ENCODE measurements at places on chromosomes 11 and 22.

- DNase-seq, result no peak
Measured at GRCh38 chr11:77800449-77800848, 20.1 kb downstream of the RSF1 start.

DNA sequence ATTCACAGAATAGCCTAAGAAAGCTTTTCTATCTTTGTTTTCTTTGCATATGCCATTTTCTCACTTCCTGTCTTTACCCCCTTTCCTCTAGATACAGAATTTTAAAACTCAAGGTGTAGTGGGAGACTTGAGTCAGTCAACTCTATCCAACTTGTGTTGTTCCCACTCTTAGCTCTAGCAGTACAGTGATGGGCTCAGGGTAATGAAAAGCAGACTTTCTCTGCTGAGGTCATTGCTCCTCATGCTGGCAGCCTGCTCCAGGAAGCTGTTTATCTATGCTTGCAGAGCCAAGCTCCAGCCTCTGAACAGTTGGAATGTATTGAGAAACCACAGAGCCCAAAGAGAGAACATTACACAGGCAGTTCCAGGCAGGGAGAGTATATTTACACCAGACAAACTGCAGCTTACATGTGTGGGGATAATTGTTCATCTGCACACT lies 68.1 kb downstream of the CSTPP1 start:
- no peak for DNase-seq

GRCh38 chr11:77909277-77909676 lies 85.2 kb downstream of the INTS4 start:
- no peak for DNase-seq

DNA sequence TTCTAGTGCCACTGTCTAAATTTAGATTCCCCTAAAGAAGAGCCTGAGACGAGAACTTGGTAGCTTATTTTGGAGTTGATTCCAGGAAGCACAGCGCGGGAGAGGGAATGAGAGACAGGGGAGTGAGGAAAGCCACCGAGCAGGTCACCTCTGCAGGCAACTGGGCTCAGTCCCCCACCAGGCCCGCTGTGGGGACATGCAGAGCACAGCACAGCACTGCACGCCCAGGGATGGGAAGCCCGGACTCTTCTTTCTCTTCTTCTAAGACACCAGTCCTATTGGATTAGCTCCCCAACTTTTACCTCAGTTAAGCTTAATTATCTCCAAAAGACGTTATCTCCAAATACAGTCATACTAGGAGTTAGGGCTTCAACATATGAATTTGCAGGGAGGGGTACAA lies 28.7 kb downstream of the RBX1 start:
- DNase-seq, result no peak

DNA sequence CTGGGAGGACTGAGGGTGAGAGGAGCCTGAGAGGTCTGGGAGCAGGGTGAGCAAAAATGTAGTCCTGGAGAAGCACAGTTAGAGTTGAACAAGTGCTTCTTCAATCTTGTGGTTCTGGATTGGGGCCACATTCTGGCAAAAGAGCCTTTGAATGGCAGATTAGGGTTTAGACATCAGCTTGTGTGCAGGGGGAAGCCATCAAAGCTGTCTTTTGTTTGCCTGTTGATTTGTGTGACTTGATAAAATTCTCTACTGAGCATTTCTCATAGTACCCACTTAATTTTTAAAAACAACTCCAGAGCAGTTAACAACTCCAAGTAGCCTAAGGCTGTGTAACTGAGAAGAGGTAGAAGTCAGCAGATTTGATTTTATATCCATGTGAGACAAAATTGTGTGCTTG lies 166.2 kb downstream of the FAT3 start:
- no peak for DNase-seq

GRCh38 chr11:61699737-61700160 lies 19.6 kb downstream of the DAGLA start:
- no peak for DNase-seq

DNA sequence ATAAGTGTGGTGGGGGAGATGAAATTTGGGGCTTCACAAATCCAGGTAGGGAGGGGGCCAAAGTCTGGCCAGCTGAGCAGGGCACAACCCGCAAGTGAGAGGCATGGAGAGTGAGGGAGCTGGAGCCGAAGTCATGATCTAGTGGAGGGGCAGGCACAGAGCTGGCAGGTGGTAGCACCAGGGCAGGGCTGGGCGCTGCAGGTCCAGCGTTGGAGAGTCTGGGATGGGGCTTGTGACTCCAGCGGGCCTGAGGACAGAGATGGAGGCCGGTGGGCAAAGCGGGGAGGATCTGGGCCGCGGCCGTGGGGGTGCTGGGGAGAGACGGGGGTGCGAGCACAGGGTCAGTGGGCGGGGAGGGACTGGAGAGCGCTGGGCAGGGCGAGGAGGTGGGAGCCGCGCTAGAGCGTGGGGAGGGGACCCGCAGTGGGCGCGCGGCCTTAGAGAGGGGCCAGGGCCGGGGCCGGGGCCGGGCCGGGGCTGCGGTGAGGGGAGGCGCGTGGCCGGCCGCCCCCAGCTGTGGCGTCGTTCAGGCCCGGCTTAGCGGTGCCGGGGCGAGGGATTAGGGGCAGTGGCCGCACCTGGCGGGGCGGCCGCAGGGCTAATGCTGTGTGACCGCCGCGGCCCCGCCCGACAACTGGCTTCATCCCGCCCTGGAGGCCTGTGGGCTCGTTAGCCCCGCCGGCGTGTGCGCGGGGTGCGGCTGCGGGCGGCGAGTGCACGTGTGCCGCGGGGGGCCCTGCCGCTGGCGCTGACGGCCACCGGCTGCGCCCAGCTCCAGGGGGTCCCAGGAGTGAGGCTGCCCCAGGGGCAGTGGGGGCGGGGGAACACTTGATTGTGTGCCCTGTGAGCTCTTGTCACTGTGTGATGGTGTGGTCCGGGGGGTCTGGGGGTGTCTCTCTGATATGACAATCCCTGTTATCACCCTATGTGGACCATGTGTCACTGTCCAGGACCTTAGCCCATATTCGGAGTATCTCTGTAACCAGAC lies 23.6 kb upstream of the MYOD1 start:
- DNase-seq, result no peak

DNA sequence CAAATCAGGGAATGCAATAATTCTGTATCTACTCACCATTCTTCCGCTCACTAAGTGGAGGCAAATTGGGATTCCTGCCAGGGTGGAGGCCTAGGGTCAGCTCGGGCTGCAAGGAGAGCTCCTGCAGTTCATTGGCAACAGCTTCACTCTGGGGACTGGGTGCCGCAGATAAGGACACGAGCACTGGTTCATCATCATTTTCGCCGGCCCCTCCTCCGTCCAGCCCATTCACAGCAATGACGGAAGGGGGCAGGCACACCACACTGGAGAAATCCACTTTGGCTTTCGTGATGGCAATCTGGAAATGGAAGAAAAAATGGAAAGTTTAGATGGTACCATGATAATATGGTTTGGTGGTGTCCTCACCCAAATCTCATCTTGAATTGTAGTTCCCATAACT lies 84.4 kb downstream of the MRTFA start:
- no peak for DNase-seq

GRCh38 chr11:96875712-96876111 lies 485.9 kb downstream of the JRKL start:
- no peak for DNase-seq

DNA sequence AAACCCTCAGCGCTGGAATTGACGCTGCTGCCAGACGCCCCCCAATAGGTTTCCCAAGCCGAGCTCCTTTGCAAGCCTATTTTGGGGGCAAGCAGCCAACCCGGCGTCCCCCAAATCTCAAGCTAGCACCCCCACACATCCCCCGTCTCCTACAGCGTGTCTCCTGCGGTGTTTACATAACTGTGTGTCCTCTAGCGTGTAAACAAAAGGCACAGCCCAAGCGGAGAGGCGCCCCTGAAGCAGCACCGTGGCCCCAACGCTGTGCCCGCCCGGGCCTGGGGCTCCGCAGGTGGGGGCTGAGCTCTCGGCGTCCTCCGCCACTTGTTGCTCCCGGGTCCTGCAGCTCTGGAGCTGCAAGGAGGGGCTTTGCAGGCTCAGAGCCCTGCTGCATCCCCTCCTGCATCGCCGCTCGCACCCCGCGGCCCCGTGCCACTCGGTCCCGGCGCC lies 1.6 kb downstream of the CADM1 start:
- DNase-seq, result no peak

GRCh38 chr11:86155200-86155844 lies 86.4 kb upstream of the PICALM start:
- no peak for DNase-seq

DNA sequence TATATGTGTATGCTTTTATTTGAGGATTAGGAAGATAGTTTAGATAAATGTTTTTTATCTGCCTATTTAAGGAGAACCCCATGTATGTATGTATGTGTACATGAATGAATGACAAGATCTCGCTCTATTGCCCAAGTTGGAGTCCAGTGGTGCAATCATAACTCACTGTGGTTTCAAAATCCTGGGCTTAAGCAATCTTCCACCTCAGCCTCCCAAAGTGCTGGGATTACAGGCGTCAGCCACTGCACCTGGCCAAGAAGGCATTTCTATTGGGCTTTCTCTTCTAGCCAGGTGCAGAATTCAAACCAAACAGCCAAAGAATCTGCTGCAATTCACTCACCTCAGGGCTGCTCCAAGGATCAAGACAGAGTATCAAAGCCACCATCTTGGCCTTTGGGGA lies 25.5 kb upstream of the DGKZ start:
- no peak for DNase-seq

DNA sequence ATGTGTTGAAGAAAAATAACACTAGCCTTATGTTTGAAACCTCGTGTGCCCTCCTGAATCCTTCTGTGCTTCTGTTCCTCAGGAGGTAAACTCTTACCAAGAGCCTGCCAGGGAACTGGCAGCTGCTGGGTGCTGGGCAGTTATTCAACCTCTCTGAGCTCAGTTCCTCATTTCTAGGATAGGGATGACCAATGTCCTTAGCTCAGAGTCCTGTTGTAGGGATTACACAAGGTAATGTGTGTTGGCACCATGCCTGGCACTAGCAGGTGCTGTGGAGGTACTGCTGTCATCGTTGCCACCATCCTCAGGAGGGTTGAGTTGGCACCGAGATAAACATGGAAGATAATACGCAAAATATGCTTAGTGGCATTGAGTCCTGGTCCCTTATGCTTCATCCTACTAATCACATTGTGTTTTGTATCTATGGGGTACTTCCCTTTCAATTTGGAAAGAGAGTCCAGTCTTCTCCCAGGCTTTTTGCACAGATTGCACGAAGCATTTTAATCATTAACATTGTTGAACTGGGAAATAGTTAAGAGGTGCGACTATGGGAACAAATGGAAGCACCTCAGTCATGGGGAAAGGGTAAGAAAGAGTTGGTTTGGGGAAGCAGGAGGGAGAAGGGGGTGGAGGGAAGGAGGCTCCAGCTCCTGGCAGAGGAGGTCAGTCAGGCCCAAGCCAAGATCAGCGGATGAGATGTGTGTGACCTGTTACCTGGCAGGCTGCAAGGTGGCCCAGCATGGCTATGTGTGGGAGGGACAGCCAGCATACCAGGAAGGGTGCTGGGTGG lies 56.7 kb downstream of the CABIN1 start:
- DNase-seq, result no peak

- no peak for DNase-seq
Measured at GRCh38 chr11:93903989-93904388, 53.6 kb upstream of the VSTM5 start.

DNA sequence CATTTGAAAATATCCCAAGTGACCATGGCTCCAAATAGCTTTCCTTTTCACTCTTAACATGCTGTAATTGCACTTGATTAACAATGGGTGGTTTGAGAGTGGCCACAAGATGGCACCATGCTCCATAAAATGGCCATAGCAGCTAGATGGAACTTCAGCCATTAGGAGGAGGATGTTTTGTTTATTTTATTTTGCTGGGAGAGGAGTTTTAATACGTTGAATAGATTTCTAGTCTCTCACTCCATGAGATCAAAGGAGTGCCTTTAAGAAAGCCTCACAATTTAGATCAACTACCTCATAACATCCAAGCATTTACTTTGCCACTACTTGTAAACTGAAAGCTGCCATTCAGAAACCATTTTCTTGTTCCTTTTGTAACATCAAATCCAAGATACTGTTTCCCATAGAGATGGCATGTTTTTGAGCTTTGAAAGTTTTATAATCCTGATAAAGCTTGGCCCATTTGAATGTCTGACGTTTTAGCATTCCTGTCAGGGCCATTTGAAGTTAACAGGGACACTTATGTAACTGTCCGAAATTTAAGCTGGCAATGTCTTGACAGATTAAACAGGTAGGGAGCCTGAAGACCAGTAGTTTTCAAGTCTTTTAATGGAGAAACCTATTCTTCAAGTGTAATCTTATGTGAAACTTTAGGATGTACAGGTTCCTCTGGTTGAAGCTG lies 4.7 kb downstream of the FEN1 start:
- DNase-seq, result peak; percentile 76

DNA sequence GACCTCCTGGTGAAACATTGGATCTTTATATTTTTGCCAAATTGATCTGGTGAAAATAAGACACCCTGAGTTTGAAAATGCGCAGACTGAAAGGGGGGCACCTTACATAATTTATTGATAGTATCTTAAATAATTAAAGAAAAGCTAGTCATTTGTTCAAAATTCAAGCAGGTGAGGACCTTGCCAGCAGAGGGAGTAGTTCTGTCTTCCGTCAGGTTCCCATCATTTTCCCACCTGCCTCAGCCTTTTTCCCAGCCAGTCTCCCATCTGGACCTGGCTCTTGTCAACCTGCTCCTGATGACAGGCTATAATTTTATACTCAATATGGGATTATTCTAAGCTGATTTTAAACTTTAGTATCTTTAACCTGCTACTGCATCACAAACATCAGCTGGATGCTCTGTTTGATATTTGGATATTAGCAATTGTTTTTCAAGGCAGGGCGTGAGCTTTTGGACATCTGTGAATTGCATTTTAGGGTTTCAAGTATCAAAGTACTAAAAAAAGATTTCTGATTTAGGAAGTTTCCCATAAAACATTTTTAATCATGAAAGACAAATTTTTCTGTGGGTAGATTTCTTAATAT lies 132.0 kb downstream of the ELP4 start:
- no peak for DNase-seq

- no peak for DNase-seq
Measured at GRCh38 chr22:50531962-50532674, 2.3 kb upstream of the TYMP start.

DNA sequence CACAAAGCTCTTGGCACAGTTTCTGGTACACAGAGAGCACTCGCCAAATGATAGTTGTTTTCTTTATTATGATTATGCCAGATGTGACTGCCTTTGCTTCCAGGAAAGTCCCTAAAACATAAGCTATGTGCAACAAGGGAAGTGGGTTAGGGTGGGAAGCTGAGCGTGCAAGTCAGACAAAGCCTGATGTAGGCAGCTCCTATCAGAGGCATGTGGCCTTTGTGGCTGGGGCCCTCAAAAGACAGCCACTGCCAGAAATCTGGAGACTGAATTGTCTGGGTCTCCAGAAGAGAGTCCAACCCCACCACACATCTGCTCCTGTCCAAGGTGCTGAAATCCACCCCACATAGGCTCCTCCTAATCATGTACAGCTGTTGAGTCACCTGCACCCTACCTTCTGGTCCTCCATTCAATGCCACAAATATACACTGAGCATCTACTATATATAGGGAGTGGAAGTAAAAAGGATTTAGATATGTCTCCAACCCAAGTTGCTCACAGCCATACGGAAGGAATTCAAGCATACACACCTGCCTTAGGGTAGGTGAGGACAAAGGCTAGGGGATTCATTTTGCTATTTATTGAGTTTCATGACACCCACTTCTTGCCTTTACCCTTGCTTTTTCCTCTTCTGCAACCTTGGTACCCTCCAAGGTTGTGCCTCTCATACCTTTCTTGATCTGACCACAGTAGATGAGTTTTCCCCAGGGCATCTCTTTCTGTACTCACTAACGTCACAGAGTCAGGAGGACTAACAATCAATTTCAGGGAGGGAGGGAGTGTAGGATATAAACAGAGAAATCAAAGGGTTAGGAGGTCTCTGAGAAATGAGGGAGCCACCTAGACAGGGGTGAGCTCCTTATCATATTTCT lies 12.4 kb downstream of the SEC14L3 start:
- DNase-seq, result no peak

Measured in activated gamma-delta T cell treated with Interleukin-2 at 50 U/mL for 16 hours (primary cell).